HT1080 (cell line): ENCODE measurements at places on chromosomes 1 and 21. TPM values are rescaled to one million over a fixed set of nuclear protein-coding genes. Genes with fewer than 3 reads are reported as not detected.

Gene KIF2C
- 69.9 and 75.6 TPM in 2 replicates for total RNA-seq

Gene TCHHL1
- total RNA-seq, result not detected in 2 replicates

GRCh38 chr1:154198756-154199562 lies 7.1 kb upstream of the TPM3 start:
- peak; percentile 51 for DNase-seq

DNA sequence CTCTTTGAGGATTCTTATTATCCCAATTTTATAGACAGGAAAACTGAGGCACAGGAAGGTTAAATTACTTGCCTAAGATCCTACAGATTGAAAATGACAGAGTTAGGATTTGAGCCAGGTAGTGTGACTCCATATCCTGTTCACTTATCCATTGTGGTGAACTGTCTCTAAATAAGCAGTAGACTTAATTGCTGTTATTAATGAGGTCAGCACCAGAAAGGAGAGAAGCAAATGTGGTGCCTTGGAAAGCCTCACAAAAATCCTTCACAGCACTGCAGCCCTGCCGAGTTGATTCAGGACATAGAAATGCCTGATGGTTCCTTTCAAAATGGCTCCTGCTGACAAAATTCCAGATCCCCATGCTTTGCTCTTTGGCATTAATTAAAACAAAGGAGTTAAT lies 193.3 kb upstream of the BEND5 start:
- DNase-seq, result no peak

DNA sequence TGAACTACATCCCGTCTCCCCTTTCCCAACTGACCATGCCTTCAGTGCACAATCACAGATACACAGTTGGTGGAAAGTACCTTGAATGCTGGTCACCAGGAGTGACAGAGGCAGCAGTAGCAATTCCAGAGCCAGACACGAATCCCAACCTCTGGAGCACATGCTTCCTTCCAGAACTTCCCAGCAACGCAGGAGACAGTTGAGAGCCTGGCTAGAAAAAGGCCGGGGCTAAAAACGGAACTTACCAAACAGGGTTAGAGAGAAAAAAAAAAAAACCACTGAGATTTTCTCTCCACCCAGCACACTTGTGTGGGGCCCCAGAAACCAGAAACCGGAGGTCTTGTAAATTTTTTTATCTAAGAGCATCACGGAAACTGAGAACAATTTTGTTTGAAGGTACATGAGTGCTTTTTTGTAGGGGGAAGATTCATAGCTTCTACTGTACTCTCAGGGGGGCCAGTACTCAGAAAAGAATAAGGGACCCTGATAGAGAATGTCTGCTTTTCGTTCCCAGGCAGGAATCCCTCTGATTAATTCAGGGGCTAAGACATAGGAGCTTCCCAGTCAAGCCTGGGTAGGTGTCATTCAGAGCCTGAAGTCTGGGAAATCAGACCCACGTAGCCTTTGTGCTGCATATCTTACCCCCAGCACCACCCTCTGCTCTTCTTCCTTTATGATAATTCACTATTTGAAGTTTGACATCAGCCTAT lies at the start of gene CD48:
Gene CD48, minus strand, starts transcription at position 221 of the 710 bp plus-strand sequence. Its CDS starts 59 bp downstream, at position 162.
- no peak for DNase-seq

- DNase-seq, result no peak
These were observed 480.0 kb downstream of the PTPRU start for GRCh38 chr1:29716306-29716705.
